ENCODE measurements at places on chromosomes 3 and 15. TPM values are rescaled to one million over a fixed set of nuclear protein-coding genes. Genes with fewer than 3 reads are reported as not detected.

DNA sequence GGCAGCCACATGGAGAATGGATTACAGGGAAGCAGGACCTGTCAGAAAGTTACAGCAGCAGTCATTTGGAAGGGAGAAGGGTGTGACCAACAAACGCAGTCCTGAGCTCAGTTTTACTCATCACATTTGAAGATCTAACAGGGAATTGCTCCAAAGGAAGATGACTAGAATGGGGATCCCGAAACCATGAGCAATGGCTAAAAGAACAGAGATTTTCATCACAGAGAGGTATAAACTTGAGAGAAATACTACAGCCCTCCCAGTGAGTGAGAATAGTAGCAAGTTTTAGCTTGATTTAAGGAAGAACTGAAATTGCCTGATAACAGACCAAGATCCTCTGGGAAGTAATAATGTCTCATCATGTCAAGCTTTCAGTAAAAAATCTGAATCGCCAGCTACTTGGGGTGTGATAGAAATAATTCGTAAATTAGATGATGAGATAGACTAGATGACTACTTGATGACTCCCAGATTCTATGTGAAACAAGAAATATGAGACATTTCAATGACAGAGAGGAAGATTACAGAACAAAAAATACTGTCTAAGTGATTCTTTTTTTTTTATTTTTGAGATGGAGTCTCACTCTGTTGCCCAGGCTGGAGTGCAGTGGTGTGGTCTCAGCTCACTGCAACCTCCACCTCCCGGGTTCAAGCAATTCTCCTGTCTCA, 16.9 kb downstream of the CD47 start:
- no peak for DNase-seq

DNA sequence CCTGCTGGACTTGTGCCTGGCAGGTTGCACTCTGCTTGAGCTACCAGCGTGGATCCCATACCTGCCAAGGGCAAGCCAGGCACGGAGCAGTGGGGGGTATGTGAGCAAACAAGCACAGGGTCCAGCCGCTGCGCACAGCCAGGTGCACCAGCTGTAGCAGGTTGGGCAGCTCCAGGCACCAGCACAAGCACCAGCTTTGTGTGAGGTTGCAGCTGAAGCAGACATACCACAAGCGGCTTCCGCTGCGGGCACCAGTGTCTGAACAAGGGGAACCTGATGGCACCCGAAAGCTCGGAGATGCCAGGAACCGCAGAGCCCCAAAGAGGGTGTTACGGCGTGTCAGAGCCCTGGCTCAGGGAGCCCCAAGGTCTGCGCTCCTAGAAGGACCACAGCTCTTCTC, 472.7 kb upstream of the ARL6 start:
- no peak for DNase-seq

DNA sequence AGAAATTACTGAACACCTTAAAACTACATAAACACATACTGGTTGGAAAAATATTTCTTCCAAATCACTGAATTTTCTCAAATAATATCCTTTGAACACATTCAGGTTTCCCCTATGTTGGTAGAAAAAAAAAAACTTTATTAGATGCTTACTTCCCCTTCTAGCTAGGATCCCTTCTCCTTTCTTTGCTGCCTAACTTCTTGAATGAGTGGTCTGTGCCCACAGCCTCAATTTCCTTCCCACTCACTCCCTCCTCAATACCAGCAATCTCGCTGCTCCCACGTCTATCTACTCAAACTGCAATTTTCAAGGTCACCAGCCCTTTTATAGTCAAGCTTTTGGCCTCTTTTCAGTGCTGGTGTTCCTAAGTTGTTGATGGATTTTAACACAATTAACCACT, 8.3 kb downstream of the CD200R1 start:
- DNase-seq, result no peak

GRCh38 chr15:62931650-62932049, 110.9 kb upstream of the TPM1 start:
- DNase-seq, result no peak

DNA sequence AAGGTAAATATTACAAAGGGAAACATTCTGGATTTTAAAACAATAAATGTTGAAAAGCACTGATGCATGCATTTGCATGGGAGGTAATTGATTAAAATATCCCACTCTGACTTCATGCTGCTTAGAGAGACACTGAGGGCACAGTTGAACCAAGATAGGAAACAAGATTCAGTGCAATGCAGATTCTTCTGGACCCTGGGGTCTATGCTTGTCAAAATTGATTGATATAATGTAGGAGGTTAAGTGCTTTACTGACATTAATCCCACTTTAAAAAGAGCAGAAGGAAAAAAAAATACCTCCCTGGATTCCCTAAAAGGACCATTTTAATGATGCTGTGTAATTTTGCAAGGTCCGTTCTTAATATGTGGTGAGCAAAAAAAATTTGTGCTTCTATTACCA, 454.2 kb downstream of the GABRB3 start:
- DNase-seq, result no peak

DNA sequence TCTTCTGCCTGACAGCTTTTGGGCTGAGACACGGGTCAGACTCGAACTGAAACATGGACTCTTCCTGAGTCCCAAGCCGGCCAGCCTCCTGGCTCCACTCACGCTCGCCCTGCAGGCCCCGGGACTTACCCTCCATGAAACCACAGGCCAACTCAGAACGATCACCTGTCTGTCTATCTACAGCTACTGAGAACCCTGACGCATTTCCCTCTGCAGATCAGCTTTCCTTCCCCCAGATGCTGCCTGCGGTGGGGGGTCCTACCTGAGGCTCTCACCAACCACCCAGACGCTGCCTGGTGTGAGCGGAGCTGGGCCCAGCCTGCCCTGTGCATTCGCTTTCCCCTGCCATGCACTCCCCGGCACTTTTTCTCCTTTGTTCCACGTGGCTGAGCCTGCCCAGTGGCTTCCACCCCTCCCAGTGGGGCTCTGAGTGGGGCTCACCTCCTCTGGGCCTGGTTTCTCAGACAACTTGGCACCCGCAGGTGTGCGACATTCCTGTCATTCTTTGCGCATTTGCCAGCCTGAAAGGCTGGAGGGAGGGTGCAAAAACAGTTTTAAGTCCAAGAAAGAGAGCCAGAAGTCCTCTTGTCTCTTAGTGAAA, 60.2 kb downstream of the PLXNA1 start:
- peak; percentile 22 for DNase-seq

GRCh38 chr3:182364723-182365650, 428.3 kb upstream of the ATP11B start:
- peak; percentile 95 for DNase-seq

GRCh38 chr3:12180218-12180617, 21.5 kb upstream of the TIMP4 start:
- DNase-seq, result peak; percentile 83

DNA sequence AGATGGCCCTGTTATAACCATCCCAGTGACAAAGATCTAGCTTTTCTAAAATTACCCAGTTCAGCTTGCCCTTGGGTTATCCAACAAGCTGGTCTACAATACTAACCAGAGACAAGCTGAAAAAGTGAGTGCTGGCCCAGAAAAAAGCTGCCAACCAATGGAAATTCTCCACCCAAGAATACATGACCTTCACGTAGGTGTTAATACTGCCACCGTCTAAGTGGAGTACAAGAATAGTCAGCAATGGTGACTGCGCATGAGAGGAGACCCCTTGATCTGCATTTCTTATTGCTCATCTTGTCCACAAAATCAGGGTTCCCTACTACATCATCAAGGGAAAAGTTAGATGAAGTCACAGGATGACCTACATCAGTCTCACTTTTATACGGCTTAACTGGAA, 15.8 kb upstream of the PLCH1 start:
- DNase-seq, result no peak

GRCh38 chr15:41291065-41291631, 41.2 kb downstream of the OIP5 start:
- DNase-seq, result no peak

EPHA6 gene
- total RNA-seq, result 0.99 TPM

SKOR1 gene
- not detected for total RNA-seq

LRRC2 gene
- 0.36 TPM for total RNA-seq

XPC gene
- 33.6 TPM for total RNA-seq

AP3B2 gene
- total RNA-seq, result 11.5 TPM

All from astrocyte (in vitro differentiated cells and primary cell).